ENCODE measurements at places on chromosomes 1 and 21.
A peak's percentile ranks its signal among the peaks of the same experiment; 100 is the strongest.

DNA sequence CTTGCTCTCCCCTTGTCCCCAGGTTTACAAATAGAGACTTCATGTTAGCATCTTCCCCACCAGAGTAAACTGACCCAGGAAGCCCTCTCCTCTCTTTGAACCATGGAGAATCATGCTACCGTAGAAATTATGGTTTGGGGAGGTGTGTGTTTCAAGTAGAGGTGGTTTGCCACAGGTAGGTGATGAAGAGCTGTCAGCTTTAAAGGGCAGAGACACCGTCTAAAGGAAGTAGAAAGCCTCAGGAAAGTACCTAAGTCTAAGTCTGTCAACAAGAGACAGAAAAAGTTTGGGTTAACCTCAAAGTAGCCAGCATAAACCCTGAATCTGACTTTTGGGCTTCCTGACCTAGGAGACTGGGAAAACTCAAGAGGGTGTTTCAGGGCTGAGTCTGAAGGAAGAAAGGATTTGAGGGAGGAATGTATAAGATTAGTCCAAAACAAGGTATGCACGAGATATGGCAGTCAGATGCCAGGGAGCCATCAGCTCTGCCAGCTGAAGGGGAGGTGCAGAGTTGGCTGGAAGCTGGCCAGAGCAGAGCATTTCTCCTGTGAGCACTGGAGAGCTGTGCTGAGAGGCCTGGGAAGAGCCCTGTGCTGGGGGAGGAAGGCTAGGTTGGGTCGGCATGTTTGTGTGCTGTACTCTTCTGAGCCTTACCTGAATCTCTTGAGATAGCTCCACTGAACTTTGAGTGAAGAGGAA is 14.3 kb downstream of the ADAMTSL4 start:
- DNase-seq = no peak

DNA sequence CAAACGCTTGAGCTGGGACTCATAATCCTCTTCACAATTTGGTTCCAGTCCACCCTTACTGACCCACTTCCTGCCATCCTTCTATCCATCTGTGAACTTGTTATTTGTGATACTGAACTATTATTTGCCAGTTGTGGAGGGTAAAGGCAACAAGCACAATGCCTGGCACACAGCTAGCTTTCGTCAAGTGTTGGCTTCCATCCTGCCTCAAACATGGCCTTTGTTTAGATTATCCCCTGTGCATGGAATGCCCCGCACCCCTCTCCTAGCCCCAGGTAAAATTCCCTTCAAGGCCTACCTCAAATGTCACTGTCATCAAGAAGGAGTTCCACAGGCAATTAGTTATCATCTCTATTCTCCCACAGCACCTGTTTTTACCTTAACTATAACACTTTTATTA is 11.4 kb upstream of the CDCA8 start:
- no peak for DNase-seq

DNA sequence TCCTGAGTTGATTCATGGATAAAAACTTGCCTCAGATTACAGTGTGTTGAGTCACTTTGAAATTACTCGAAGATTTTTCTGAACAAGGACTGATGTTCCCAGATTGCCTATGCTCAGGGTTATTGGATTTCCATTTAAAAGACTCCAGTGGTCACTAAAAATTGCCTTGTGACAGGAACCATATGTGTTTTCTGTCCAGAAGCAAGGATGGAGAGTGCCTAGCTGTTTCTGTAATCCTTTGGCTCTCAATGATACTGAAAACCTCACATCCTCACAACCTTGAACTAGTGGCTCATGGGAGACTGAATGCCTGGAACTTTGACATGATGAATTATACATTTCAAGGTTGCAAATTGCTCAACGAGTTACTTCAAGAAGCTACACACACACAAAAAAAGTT is 1271.8 kb downstream of the BRINP3 start:
- no peak for DNase-seq

DNA sequence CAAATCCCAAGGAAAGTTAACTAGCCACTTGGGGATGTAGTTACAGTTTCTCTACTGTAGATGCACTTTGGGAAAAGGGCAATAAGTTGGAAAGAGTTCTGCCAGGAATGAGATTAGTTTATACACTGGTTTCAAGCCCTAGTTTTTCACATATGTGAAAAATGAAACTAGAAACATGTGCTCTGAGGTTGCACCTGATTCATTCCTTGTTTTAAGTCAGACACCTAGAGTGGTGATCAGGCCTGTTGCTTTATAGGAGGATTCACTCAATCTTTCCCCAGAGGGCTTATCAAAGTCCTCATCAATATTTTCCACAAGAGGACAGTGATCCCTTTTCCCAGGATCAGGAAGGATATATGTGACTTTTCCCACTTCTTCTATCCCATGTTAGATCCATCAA is 515.9 kb upstream of the PKN2 start:
- no peak for DNase-seq

GRCh38 chr1:244751271-244751895 is 84.1 kb upstream of the COX20 start:
- no peak for DNase-seq

- DNase-seq = no peak
These were observed 4.2 kb upstream of the RAP1GAP start for GRCh38 chr1:21673277-21673780.

- no peak for DNase-seq
These were observed 15.2 kb upstream of the FCRLA start for GRCh38 chr1:161691846-161692245.

- no peak for DNase-seq
These were observed 35.0 kb downstream of the HMGB4 start for GRCh38 chr1:33898881-33899280.

DNA sequence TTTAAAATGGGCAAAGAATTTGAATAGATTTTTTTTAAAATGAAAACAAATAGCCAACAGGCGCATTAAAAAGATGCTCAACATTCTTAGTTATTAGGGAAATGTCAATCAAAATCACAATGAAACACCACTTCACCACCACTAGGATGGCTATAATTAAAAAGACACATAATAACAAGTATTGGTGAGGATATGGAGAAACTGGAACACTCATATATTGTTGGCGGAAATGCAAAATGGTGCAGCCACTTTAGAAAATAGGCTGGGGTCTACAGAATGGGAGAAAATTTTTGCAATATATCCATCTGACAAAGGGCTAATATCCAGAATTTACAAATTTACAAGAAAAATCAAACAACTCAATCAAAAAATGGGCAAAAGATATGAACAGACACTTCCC is 107.8 kb upstream of the FOXD3 start:
- DNase-seq = no peak

DNA sequence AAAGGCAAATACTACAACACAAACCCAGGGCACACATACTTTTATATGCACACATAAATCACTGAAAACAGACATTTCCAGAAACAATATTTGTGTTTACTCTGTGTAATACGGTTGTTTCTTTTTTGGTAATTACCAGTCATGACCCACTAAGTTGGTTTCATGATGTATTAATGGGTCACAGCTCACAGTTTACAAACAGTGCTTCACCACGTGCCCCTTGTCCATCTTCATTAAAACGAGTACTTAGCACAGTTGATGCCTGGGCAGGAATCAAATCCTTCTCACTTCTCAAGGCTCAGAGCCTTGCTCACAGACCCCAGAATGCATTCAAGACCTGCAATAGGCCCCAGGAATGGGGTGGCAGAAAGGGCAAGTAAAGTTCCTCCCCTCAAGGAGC is 13.8 kb downstream of the SSBP3 start:
- no peak for DNase-seq

DNA sequence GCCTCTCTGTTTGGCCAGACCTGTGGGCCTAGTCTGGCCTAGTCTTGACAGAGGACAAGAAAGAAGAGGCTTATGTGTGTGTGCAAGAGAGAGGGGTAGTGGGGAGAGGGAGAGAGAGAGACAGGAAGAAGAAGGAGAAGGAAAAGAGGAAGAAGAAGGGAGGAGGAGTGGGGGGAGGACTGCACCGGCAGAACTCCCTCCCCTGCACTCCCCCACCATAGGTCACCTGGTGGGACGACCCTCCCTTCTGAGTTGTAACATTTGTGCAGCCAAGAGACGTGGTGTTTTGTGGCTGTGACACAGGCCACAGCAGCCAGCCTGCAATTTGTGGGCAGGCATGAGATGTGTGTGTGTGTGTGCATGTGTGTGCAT is 4.3 kb downstream of the INAVA start:
- DNase-seq = no peak

DNA sequence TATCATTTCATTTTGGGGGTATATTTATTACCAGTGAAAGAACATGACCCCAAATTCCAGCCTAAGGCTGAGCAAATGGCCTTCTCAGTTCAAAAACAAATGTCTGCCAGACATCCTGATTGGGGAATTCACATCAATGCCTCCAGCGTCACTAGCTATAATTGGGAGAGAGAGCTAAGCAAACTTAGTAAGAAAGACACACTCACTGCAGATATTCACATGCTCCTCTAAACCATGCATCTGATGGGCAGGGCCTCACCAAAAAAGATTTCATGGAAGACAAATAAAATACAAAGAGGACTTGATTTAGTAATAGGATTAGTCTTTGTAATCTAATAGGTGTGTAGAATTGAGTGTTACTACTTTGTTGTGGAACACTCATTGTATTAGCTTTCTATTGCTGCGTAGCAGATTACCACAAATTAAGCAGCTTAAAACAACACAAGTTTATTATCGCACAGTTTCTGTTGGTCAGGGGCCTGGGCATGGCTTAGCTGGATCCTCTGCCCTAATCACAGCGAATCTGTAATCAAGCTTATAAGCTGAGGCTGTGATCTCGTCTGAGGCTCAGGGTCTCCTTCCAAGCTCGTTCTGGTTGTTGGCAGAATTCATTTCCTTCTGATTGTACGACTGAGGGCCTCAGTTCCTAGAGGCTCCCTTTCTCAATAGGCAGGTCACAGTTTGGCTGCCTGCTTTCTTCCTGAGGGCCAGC is 243.0 kb downstream of the PBX1 start:
- DNase-seq = no peak

- no peak for DNase-seq
These were observed 11.4 kb upstream of the MTARC1 start for GRCh38 chr1:220775240-220775853.

- DNase-seq = peak; percentile 22
These were observed at the start of gene S100A11 for GRCh38 chr1:152036267-152037216. TSS of gene S100A11 (minus strand) at chr1:152037004. CDS start at chr1:152036915, 89 bp downstream.

DNA sequence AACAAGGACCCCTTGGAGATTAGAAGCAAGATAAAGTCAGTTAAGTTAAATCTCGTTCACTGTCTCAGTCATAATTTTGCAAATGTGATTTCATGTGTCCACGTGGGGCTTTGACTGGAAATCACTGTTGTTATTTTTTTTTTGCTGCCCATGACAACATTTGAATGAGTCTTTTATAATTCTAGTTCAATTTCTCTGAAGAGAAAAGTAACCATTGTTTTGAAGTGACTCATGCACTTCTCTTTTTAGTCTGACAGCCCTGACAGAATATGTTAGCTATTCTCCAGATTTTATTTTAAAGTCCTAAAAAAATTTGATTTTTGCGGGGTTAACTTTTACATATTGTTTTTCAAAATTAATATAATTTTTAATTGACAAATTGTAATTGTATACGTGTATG is 30.7 kb upstream of the NLRP3 start:
- no peak for DNase-seq

DNA sequence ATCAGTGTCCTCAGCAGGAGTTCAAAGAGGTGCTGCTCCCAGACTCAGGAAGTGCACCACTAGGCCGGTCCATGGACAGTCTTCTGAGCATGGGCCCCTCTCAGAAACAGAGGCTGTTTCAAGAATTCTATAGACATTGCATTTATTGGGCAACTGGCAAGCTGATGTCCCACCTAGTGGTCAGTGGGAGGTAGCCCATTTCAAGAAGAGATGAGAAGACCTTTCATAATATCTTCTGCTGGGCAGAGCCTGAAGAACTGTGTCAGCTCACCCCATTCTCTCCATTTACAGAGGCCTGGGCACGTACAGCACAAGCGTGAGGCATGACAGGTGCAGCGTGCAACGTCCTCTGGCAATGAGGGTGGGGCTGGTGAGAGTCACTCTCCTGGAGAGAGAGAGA is 216.0 kb downstream of the DYRK1A start:
- DNase-seq = no peak

DNA sequence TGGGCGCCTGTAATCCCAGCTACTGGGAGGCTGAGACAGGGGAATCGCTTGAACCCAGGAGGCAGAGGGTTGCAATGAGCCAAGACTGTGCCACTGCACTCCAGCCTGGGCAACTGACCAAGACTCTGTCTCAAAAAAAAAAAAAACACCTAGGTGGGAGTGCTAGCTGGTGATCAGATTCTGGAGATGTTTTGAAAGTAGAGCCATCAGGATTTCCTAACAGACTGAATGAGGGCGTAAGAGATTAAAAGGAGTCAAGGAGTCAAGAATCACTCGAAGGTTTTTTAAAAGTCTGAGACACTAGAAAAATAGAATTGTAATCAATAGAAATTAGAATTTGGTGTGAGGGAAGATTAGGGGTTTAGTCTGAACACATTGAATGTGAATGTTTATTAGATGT is 73.8 kb downstream of the HSF2BP start:
- DNase-seq = no peak

- no peak for DNase-seq
These were observed 63.7 kb upstream of the WNT4 start for GRCh38 chr1:22206551-22207125.

GRCh38 chr1:118185084-118185832 is at the start of gene SPAG17:
TSS of gene SPAG17 (minus strand) at chr1:118185228. CDS start at chr1:118185157, 71 bp downstream.
- no peak for DNase-seq

DNA sequence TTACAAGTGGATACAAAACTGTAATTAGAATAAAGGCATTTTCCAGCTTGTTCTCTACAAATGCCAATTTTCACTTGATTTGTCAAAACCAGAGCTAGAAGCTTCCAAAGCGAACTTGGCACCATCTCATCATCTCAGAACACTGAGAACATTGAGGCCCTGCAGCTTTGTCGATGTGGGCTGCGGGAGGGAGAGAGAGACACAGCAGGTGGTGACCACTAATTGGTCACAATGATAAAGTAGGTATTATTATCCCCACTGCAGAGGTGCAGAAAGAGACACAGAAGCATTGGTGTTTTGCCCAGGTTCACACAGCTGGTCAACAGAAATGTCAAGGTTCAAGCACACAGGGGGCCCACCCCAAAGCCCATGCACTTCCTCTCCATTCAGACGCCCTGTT is 72.2 kb upstream of the KRTAP19-8 start:
- no peak for DNase-seq

DNA sequence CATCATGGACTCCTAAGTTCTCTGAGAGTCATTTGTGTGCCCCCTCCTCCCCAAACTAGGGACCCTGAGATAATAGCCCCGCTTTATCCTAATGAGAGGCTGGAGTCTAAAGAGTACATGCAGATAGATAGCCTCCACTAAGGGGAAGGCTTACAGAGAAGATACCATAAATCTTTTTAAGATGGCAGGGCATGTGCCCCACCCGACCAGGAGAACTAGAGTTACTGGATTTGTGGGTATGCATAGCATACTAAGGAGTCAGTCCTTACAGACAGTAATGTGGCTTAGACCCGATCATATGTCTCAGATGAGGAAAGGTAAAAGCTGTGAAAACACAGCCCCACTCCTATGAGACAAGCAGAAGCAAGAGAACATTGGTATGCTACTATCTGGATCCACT is 25.7 kb upstream of the PKN2 start:
- DNase-seq = no peak

- DNase-seq = no peak
These were observed 262.0 kb downstream of the TNR start for GRCh38 chr1:175481126-175482070.

GRCh38 chr21:24716281-24716918 is 890.9 kb downstream of the MRPL39 start:
- no peak for DNase-seq

GRCh38 chr1:112011202-112011601 is 21.7 kb upstream of the KCND3 start:
- no peak for DNase-seq

GRCh38 chr1:150464422-150464826 is 22.8 kb upstream of the TARS2 start:
- DNase-seq = peak; percentile 54

GRCh38 chr1:1460540-1461130 is 10.9 kb upstream of the ATAD3B start:
- DNase-seq = no peak

Measured in T-cell (primary cell).